Activated CD4-positive, alpha-beta T cell treated with anti-CD3 and anti-CD28 coated beads, Interleukin-2, Interleukin-6, amounts not matched to agents 100 ng/mL and 50 ng/mL, durations not matched to agents 16 hours and 8 hours (primary cell): ENCODE measurements at places on chromosomes 12 and 14.

DNA sequence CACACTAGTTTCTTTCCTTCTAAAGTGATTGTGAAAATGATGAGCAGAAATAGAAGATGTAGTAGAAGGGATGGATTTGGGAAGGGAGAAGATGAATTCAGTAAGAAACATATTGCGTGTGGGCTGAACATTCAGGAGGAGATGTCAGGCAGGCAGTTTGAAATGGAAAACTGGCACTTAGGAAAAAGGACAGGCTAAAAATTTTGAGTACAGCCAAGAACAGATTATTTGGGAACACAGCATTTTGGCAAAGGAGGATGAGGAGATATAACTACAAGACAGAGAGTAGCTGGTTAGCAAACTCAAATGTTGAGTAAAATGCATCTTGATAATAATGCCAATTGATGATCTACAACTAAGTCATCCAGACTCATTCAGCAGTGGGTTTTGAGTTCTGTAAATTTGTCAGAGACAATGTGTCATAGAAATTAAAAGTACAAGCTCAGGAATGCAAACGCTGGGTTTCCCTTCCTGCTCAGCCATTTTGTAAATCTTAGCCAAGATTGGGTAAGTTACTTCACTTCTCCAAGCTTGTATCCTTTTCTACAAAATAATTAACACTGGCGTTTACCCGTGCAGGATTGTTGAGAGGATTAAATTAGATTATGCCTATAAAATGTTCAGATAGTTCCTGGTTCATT lies 255.0 kb downstream of the NAV3 start:
- DNase-seq = no peak

DNA sequence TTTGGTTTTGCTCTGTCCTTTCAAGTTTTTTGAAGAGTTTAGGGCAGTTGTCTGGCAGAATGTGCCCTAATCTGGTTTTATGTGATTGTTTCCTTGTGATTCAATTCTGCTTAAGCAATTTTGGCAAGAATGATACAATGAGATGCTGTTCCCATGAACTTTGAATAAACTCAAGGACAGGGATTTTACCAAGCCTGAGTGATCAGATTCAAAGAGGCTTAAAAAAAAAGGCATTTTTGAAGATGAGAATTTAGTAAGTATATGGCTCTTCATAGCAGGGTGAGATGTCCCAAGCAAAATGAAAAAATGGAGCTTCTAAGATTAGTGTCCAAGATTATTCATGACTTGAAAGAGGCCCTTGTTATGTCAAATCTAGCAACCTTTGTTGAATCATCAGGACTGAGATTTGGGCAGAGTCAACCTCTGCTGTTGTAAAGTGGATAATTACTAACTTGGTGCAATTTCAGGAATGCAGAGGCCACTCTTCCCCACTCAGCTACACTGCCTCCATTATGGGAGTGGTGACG lies 180.6 kb upstream of the NUDT4 start:
- no peak for DNase-seq

DNA sequence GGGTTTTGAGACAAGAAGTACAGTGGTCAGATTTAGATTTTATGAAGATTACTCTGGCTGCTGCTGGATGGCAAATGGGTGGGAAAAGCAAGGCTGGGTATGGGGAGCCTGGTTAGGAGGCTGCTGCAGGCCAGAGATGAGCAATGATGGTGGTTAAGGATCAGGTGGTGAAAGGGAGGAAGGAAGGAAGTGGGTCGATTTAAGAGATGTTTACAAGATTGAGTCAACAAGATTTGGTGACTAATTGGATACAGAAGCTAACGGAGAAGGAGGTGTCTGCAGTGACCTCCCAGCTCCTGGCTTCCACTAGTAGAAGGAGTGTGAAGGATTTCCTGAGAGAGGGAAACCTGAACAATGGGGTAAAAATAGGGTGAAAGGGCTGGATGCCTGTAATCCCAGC lies 18.7 kb downstream of the NOS1 start:
- peak; percentile 17 for DNase-seq

DNA sequence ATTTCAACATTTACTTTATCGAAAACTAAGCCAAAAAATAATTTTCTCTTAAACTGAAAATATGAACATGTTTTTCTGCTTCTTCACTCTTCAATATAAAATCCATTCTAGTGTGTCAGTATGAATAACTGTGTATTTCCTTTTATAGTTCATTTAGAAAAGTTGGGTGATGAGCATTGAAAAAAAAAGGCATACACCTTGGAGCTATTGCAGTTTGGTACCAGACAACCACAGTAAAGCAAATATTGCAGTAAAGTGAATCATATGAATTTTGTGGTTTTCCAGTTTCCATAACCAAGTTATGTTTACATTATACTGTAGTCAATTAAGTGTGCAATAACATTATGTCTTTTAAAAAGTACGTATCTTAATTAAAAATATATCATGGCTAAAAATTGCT lies 195.0 kb upstream of the FOXG1 start:
- no peak for DNase-seq

DNA sequence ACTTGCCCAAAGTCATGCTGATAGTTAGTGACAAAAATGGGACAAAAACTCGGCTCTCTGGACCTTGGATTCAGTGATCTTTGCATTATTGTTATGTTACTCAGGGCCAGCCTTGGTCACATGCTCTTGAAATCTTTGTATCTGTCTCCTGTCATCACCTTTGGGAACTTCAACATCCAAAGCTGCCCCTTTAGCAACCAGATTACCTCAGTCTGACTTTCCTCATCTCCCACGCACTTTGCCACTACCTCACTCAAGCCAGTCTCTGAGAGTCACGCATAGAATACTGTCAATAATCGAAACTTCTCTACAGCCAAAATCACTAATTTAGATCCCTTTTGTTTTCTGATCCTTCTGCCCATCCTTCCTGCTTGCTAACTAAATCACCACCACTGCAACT lies 90.8 kb upstream of the DAAM1 start:
- no peak for DNase-seq

- DNase-seq = no peak
Observed at GRCh38 chr14:96895658-96896271, 98.6 kb downstream of the VRK1 start.

GRCh38 chr12:95498968-95499367 lies 25.0 kb downstream of the METAP2 start:
- DNase-seq = no peak

- DNase-seq = no peak
Observed at GRCh38 chr12:106321139-106321850, 18.8 kb downstream of the TCP11L2 start.

DNA sequence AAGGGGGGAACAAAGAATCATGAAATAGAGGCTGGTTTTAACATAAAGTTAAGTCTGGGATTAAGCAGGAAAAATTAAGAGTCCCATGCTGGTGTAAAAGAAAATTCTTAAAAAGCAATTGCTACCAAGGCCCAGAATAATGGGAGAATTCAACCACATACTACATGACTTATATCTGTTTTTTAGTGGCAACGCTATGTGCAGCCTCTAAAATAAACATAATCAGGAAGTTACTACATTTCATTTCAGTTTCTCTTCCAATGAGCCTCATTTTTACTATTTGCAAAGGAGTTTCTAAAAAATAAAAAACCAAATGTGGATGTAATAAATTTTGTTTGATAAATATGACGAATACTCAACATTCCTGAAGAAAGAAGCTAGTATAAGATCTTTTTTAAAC lies 58.1 kb downstream of the CPNE8 start:
- DNase-seq = no peak

DNA sequence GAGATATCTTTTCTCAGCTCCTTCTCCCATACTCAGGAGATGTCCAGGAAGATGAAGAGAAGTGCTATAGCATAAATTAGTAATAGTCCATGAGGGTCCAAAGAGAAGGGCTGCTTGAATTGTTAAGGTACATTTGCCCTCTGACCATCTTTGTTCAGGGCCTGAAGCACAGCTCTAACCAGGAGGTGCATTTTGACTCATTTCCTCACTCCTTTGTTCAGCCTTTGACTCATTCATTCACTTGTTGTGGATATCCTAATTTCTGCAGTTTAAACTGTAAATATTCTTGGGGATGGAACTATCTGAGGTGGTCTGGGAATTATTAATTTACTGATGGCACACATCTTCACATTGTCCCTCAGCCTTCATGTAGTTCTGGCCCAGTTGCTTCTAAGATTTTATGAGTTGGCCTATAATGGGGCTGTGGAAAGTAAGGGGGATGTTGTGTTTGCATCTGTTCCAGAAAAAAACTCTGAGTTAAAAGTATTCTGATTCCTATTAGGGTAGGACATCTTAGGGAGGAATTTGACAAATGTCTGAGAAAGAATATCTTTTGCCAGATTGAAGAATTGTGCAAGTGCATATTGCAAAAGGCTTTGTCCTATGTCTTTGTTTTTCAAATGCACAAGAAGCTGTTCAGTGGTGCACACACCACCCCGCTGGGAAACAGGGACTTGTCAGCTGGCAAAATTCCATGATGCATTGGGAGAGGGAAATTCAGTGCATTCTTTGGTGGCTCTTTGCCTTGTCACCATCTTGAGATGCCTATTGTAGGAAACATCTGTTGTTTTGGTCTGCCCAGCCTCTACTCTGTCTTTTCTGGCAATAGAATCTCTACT lies 22.1 kb downstream of the SMOC1 start:
- DNase-seq = no peak

DNA sequence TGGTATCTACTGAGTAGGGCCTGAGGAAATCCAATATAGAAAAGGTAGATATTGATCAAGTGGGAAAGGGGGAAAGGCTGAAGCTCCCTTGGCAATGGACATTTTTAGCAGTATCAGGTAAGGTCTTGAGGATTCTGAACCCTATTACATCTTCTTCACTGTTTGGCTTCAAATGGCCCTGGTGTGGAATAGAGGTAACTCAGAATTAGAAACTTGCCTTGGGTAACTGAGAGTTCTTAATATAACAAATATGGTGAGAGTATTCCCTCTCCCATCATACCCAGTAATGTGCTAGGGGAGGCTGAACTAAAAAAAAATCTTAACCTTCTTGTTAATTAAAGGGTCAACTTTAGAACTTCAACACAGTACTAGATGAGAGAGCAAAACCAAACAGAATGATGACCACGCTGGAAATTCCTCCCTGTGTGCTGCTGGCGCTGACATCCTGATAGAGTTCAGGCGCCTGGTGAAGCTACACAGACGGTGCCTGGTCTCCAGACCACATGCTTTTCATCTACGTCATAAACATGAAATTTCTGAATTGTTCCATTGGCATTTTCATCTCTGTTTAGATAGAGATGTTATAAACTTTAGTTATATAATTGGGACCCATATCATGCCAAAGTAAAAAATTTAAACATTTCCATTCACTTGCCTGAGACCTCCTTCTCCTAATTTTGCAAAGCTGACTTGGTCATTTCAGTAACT lies 128.3 kb downstream of the AKAP6 start:
- DNase-seq = no peak

- no peak for DNase-seq
Observed at GRCh38 chr12:28507867-28508266, 317.6 kb downstream of the CCDC91 start.

DNA sequence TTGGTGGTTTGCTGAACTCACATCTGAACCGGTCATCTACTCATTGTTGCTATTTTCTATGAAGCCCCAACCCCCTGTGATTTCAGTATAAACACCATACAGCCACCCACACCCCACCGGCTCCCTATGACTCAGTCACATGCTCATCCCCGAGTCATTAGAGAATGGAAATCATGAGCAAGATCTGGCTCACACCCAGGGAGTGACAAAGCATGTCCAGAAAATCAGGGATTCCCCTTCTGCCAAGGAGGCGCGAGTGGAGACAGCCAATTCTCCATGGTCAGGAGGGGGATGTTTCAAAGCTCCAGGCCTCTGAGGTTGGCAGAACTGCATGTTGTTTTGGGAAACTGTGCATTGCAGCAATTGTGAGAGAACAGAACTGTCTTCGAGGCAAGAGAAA lies 657.5 kb upstream of the TBX3 start:
- DNase-seq = peak; percentile 11

DNA sequence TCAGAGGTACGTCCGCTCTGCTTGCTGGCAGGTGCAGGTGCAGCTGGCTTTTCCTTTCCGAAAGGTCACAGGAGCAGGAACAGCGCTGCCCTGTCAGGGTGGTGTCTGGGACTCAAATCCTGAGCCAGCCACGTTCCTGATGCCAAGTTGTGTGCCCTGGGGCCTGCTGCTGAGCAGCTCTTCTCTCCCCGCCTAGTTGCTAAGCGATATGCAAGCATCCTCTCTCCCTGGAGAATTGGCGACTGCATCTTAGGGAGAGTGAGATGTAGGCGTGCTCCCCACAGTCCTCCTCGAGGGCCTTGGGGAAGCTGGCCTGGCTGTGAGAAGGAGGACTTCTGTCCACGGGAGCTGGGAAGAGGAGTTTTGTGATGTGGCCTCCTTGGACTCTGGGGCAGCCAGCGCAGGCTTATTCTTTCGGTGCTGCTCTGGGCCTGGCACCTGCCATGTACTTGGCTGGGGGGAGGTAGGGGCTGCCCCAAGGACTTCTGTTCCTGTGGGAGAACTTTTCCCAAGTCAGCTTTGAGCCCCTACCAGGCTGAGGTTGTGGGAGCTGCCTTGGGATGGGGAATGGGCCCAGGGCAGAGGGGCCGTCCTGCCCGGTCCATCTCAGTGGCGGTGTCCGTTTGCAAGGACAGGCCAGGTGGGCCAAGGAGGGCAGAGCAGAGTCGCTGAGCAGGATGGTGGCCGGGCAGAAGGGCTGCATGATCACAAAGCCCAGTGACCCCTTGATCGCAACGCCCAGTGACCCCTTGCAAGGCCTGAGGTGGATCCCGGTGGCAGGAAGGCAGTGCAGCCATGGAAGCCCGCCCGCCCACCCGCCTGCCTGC lies 183.5 kb downstream of the ADGRD1 start:
- no peak for DNase-seq

DNA sequence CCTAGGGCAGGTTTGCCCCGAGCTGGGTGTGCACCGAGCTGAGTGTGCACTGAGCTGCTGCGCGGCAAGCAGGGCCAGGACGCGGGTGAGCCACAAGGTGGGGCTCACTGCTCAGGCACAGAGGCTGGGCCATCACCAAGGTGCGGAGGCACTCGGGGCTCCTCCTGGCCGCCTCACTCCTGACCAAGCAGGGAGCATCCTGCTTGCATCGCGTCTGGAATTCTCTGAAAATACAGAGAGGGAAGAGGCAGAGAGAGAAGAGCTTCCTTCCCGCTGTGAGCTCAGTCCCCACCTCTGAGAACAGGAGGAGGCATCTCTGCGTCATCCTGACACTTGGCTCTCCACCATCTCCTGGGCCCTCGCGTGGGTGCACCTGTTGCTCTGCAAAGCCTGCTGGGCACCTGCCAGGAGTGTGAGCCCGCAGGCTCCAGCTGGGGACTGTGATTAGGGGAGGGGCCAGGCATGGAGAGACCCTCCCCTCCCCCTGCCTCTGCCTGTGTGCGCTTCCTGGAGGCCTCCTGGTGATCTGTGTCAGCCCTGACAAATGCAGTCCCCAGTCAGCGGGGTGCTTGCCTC lies 116.3 kb downstream of the GLT1D1 start:
- peak; percentile 48 for DNase-seq

- no peak for DNase-seq
Observed at GRCh38 chr12:125434936-125435443, 369.8 kb downstream of the AACS start.

GRCh38 chr14:52802597-52802996 lies 11.2 kb upstream of the GNPNAT1 start:
- no peak for DNase-seq
